ENCODE measurements at places on chromosomes 3 and 15.

- DNase-seq = no peak
Measured at GRCh38 chr3:66039590-66039887, 821 bp upstream of the MAGI1 start.

DNA sequence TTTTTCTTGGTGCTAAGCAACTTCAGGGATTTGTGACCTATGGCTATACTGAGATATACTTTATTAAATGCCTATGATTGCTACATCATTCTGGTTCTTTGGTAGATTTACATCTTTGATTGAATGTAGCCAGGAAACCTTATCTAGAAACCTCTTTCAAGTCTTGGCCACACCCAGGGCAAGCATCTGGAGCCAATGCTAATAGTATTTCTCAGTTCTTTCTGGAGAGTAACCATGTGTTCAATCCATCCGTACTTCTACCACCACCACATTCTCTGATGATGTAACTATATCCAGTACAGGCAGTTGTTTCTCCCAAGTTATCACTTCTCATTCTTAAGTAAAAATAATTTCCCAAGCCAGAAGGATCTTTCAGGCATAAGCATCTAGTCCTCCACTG, 69.0 kb downstream of the NME9 start:
- DNase-seq = no peak

- no peak for DNase-seq
Measured at GRCh38 chr3:247916-248315, 51.4 kb downstream of the CHL1 start.

DNA sequence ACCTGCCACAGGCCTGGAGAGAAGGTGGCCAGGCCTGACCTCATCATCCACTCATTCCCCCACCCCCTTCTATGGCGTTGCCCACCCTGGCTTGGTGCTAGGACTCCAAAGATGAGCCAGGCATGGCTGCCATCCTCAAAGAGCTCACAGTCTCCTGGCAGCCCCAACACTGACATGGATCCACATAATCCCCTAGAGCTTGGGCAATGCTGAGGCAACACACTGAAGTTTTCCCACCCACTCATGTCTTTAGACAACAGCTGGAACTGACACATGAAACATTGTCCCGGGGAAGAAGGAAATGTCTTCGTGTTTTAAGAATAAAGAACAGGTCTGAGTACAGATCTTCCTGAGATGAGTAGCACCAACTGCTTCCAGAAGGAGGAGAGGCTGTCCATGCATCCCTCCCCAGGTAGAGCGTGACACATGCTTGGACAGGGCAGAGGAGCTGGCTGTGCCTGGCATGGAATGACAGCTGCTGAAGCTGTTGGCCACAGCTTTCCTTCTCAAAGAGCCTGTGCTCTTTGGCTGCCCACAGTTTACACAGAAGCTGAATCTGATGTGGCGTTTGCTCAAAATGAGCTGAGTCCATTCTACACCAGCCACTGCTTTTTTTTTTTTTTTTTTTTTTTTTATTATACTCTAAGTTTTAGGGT, 70.1 kb downstream of the HOMER2 start:
- no peak for DNase-seq

DNA sequence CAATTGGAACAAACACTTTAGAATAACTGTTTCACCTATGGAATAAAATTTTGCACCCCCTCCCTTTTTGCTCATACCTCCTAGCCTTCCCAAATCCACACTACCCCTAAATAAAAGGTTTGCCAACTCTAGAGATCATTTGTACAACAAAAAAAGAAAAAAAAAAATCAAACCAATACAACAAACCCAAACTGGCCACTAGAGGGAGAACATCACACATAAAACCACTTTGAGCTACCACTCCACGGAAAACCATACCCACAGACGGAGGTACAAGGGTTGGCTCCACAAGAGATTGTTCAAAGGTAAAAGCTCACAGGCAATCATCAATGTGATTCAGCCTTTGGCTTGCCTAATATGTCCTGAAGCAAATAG, 47.6 kb downstream of the SETMAR start:
- peak; percentile 58 for DNase-seq

GRCh38 chr3:157129803-157130466, 30.0 kb downstream of the CCNL1 start:
- DNase-seq = no peak

GRCh38 chr3:46017720-46018119, 9.6 kb downstream of the XCR1 start:
- DNase-seq = no peak

GRCh38 chr15:80501476-80501875, 97.3 kb downstream of the ARNT2 start:
- DNase-seq = no peak

- no peak for DNase-seq
Measured at GRCh38 chr15:70477750-70478250, 285.6 kb downstream of the UACA start.

- DNase-seq = no peak
Measured at GRCh38 chr15:64013179-64014062, 32.9 kb downstream of the DAPK2 start.

DNA sequence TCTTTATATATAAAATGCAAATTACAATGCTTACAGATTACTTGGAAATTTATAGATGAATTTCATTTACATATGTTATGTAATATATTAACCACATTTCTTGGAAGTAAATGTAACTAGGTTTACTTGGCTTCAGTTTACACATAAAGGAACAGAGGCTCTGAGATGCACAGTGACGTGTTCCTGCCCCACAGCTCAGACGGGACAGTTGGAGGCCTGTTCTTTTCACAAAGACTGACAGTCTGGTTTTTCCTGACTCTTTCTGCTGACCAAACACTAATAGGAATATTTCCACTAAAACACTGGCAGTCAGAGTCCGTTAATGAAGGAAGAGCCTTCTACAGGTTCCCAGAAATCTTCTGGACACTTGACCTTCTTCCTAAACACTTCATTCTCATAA, 336.1 kb downstream of the MFSD1 start:
- DNase-seq = no peak

GRCh38 chr3:152853196-152853595, 18.3 kb downstream of the P2RY1 start:
- DNase-seq = no peak

- DNase-seq = no peak
Measured at GRCh38 chr15:40121911-40122638, 13.4 kb upstream of the BMF start.

DNA sequence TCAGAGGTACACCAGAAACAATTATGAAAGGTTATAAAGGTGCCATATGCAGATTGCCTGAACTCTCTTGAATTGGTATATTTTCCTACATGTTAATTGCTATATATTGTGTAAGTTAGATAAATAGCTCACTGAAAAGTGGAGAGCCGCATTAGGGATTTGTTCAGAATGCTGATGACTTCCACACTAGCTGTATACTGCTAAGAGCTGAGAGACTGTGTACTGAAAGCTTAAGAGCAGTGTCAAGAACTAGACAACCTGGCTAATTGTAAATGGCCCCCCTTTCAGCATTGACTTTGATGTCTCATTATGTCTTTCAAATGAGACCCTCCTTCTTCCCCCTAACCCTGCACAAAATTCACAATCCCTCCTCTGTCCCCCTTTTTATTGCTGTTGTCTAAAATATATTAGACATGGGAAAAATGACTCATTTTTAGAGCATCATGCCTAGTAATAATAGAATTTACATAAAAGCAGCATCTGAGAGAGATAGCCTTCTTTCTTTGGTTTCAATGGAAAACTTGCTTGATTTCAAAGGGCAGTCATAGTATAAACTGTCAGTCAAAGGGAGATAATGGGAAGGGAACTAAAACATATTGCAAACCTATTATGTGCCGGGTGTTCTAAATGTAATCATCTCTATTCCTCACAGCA, 34.7 kb upstream of the GREM1 start:
- no peak for DNase-seq

DNA sequence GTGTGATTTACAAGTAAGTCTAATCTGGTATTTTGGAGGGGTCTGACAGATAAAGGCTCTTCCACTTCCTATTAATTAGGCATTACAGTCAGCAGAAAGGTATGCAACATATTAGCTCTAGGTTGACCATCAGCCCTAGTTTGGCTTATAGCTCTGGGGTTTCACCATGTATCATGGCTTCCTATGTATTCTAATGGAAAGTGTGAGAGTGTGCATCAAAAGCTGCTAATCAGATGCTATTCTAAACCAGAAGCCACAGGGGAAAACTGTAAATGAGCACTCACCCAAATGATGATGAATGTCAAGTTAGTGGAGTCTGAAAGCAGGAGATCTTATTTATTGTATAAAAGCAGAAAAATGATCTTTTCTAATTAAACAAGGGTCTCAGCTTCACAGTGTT, 149.2 kb upstream of the MITF start:
- DNase-seq = no peak

DNA sequence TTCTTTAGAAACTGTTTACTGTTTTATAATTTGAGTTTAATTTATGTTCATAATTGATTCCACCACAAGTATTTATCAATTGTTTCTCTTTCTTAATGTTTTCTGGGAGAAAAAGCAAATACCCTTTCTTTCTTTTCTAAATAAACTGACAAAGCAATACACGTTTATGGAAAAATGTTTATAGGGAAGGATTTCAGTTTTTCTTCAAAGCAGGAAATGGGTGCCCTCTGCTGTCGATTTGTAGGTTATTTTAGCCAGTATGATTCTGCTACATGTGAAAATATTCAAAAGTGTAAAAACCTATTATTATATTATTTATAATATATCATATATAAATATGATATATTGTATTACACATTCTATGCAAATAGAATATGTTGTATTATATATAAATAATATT, 921.0 kb upstream of the ROBO1 start:
- peak; percentile 46 for DNase-seq

DNA sequence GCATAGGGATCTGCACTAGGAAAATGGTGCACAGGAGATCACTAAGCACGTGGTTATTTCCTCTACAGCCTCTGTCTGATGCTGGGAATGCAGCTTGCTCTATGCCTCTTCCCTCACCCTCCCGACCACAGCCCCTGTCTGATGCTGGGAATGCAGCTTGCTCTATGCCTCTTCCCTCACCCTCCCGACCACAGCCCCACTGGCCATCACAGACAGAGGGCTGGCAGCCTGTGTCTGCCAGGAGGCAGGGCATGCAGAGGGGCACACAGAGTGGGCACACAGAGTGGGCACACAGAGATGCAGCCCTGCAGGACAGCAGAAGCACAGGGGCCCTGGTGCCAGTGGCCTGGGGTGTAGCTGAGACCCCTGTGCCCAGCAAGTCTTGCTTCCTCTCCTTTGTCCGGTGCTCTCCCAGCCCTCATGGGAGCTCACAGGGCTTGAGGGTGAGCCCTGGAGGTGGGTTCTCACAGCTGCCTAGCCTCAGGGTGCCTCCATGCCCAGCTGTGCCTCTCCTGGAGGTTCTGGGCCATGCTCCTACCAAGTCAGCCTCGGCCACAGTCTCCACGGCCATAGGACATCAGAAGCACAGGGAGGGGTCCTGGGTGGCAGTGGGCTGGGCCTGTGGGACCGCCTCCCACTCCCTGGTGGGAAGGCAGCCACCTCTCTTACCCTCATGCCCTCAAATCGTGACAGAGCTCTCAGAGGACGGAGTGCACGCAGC, 65.8 kb downstream of the EXOG start:
- no peak for DNase-seq

- DNase-seq = no peak
Measured at GRCh38 chr3:195251336-195252065, 19.5 kb downstream of the XXYLT1 start.

- no peak for DNase-seq
Measured at GRCh38 chr3:217099-217813, 20.7 kb downstream of the CHL1 start.

DNA sequence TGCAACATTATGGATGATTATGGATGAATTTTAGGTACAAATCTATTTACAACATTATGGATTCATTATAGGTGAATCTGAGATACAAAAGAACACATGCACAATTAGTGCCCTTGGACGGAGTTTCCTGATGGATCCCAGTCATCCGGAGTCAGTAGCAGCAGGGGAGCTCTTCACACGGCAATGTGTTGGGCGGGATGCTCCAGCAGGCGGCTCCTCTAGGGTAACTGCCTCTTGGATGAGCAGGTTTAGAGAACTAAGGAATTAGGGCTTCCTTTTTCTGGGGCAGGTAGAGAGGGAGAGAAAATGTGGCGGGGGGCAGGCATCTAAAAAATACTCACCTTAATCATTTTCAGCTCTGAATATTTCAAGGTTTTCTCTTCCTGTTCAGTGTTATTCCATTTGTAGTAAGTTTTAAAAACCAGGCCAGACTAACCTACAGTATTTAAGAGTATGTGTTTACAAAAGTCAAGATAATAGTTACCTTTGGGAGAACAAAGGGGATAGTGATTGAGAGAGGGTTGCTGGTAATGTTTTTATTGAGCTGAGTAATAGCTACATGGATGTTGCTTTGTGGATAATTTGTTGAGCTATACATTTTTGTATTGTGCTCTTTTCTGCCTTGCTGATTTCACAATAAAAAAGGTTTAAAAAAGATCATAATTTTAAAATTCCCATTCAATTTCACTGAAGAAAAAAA, 27.4 kb upstream of the GOLM2 start:
- no peak for DNase-seq

DNA sequence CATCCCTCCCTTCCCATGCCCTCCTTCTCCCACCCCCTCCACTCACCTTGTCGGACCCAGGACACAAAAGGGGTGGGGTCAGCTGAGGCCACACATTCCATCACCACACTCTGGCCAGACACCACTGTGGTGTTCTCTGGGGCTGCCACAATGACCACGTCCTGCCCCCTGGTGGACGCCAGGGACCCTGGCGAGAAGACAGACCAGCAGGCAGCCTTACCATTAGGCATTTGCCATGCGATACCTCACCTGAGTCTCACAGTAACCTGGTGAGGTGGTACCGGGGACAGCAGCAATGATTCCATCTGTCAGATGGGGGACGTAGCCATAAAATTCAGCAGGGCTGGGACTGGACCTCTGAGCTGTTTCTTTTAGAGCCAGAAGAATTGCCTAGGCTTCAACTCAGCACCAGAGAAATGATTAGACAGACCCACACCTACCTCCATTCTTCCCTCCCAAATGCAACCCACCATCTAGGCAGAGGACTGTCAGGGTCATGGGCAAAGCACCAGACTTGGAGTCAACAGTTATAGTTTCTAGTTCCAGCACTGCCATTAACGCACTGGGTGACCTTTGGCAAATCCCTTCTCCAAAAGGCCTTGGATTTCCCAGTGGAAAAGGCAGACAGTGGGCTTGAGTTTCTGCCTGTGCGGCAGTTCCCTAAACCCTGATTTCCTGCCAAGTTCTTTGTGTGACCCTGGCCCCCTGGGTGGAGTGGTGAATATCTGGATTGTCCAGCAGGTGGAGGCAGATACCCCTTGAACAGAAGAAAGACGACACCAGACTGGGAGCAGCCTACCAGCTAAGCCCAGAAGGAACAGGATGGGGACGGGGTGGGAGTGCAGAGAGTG, 21.8 kb downstream of the IGDCC4 start:
- DNase-seq = peak; percentile 95

DNA sequence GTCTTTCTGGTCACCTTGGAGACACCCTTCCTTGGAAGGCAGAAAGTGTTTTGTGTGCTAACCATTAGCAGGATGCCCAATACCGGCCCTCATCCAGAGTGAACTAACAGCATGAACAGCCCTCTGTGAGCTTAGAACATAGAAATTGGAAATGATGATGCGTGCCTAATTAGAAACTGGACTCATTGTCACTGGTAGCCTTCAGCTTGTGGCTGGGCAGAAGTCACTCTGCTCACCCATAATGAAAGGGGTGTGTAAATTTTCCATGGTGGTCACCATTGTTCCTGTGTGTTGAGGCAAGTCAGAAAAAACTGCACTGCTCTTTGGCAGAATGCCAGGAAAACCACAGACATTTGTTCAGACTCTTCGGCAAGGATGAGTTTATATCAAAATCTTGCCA, 74.7 kb upstream of the CNTN4 start:
- peak; percentile 41 for DNase-seq
